ENCODE measurements at places on chromosomes 6 and 20.

GRCh38 chr6:96542702-96543101 is 20.2 kb upstream of the FHL5 start:
- DNase-seq: peak; percentile 18

DNA sequence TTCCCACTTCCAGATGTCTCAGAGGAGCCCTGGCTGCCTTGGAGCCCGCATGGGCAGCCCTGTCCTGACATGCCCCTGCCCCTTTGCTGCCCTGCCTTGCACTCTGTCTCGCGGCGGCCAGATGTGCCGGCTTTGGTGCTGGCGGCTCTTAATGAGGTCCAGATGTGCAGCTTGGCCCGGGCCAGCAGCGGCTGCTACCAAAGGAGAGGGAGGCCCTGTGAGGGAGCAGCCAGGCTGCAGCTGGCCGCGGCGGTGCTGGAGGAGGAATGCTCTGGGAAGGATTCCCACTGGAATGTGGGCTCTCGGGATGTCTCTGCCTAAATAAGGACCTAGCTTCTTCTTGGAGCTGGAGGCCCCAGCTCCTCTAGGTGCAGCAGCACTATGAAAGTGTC is 72.4 kb downstream of the FGD2 start:
- no peak for DNase-seq

DNA sequence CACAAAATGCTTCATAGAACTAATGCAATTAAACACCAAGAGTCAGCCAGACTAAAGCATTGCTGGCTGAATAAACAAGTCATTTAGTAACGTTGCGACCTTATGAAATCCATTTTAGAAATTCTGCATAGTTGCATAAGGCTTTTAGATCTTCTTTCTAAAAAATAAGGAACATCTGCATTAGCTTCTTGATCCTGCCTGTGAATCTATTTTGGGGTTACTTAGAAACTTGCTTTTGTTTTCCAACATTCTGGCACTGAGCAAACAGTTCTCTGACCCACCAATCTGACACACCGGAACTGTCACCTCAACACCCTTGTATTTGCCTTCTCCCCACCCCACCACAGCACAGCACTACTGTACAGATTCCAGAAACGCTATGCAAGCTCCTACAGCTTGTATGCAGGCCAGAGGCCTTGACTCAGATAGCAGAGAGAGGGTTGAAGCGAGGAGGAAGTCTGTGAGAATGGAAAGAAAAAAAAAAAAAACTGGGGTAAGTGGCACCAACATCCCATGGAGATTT is 55.0 kb downstream of the KIF13A start:
- DNase-seq: no peak

- no peak for DNase-seq
Measured at GRCh38 chr6:105994118-105994590, 92.0 kb upstream of the PRDM1 start.

DNA sequence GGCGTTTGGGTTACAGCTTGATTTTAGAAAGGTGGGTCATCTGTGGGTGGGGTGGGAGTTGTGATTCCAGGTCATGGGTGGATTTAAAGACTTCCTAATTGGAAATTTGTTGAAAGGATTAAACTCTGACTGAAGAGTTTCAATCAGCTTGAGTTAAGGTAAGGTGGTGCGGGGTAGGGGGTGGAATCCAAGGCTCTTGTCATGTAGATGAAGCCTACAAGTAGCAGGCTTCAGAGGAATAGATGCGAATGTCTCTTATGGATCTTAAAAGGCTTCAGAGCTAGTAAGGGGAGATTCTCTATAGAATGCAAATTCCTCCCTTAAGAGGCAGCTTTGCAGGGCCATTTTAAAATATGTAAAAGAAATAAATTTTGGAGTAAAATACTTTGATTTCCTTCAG is 645.3 kb downstream of the FRK start:
- no peak for DNase-seq

DNA sequence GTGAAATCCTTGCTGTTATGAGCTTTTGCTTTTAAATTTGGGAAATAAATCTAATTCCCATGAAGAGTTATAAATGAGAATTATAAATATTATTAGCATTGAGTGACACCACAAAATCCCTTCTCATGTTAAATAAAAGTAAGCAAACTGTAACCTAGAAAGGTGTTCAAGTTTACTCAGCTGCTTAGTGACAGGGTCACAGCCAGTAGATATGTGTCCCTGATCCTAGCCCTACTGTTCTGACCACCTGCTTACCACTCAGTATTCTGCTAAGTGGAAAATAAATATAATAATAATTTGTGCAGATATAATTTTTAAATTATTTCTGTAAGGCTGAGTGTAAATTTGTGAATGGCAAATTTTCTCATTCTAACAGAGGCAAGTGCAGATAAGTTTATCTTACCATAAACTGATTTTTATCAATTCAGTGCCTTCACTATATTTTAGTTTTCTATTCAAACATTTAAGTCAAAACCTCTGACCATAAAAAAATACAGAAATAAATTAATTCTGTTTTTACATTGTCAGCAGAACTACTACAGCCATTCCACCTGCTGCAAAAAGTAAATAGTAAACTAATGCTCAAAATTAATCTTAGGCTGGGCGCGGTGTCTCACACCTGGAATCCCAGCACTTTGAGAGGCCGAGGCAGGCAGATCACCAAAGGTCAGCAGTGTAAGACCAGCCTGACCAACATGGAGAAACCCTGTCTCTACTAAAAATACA is 118.2 kb downstream of the TENT5A start:
- DNase-seq: no peak

DNA sequence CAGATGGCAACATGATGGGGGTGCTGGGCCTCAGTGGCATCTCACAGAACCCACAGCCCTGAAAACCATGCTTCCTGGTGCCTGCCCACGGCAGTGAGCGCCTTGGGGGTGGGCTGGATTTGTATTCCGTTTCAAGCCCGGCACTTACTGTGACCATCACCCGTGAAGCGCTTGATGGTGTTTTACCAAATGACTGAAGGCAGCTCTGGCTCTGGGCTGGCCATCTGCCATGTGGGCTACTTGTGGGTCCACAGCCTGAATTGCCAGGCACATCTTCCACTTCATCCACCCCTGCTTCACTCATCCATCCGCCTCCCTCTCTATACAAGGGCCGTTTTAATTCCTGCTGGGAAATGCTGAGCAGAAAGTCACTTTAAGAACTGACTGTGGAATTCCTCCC is 250.9 kb upstream of the GMDS start:
- DNase-seq: no peak

DNA sequence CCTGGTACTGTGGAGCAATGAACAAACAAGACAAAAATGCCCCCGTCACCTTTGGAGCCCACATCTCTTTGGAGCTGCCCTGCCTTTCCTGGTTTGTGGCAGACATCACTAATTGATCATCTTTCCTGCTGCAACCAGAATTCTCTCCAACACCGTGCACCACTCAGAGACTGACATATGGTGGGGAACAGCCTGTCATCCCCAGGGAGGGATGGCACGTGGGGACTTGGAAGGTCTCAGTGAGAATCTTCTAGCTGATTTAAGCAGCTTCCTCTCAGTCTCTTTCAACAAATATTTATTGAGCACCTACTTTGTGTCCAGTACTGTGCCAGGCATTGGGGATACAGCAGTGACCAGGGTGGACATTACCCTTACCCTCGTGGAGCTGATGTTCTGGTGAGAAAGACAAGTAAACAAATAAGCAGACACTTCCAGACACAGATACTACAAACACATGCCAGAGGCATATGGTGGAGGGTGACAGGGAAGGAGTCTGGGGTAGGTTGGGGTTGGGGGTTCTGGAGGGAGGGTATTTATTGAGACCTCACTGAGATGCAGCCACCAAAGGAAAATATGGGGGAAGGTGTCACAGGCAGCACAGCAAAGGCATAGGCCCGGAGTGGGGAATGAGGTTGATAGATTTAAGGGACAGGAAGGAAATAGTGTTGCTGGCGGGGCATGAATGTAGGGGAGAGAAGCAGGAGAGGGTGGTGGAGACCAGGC is 82.3 kb downstream of the CEBPB start:
- DNase-seq: no peak

DNA sequence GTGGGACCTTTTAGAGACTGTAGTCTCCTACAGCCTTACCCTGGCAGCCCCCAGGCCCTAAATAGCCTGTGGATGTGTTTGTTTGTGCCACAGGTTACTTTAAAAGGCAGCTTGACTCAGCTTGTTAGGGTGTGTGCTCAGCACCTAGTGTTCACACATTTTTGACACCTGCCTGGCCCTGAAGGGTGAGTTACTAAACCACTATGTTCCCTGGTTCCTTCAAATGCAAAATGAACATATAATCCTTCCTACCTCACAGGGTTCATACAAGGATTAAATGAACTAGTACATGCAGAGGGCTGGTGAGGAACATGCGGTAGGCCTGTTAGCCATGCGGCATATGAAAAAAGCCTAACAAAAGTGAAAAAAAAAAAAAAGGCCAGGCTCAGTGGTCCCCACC is 14.9 kb upstream of the TFAP2C start:
- DNase-seq: no peak

DNA sequence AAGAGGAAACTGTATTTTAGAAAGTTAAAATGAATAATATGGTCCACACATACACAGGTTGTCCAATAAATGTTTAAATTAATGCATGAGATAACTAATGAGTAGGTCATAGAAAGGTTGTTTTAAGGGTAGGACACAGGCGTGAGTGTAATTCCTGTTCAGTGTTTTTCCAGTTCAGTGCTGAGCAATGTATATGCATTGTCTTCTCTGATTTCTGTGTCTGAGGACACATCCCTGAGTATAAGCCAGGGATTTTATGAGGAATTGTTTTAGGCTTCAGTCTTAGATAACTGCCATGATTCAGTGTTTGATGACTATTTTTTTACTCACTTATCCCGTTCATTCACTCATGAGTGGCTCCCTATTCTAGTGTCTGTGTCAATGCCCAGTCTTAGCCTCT is 298.5 kb upstream of the TBX18 start:
- no peak for DNase-seq

- DNase-seq: no peak
Measured at GRCh38 chr6:166774770-166775169, 147.7 kb upstream of the RPS6KA2 start.

DNA sequence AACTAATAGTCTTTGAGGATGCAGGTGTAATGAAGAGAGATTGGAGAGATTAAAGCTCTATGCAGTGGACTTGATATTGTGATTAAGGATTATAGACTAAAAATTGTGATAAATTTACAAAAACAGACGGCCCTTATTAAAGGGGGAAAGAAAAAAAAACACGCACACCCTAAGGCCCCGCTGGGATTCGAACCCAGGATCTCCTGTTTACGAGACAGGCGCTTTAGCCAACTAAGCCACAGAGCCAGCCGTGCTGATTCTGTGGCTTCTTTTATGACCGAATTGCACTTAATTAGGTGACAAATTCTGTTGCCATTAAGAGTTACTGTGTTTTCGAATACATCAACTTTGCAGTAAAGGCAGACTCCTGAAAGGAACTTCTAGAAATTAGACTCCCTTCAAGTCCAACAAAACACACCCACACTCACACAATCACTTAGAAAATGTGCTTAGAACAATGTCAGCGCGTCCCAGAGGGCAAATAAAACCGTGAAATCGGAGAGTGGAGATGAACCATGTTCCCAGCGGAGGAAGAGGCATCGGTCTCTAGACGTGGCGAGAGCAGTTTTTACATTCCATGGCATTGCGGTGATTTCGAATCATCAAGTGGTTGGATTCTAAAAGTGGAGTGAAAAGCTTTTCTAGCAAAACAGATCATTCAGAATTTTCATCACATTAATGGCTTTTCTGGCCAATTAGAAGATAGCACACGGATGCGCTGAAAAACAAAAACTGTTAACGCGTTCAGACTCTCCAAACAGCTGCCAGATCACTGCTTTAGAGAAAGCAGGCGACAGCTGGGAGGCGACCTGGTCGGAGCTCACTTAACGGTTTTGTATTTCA is 122.6 kb downstream of the GPX5 start:
- DNase-seq: no peak

GRCh38 chr6:33445119-33445603 is 9.2 kb upstream of the ZBTB9 start:
- peak; percentile 59 for DNase-seq

DNA sequence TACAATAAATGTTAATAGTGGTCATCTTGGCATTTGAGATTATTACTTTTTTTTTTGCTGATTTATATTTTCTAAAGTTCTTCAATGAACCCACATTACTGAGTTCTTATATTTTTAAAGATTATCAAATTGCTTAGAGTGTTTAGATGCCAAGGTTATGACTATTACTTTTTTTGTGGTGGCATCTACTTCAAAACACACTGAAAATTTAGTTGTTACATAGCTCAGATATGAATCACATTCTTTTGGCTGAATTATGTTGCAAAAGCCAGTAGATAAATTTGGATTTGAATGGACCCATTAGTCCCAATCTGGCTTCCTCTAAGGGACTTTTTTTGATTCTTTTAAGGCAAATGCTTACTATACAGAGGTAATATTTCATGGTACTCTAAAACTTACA is 8.9 kb downstream of the UTRN start:
- no peak for DNase-seq

GRCh38 chr20:1829531-1829930 is 65.7 kb upstream of the SIRPA start:
- no peak for DNase-seq

GRCh38 chr6:75492386-75493153 is 1.0 kb downstream of the FILIP1 start:
- DNase-seq: no peak

GRCh38 chr6:143901885-143902750 is 37.8 kb downstream of the ZC2HC1B start:
- DNase-seq: no peak

- no peak for DNase-seq
Measured at GRCh38 chr20:17665756-17666155, 16.3 kb downstream of the RRBP1 start.

DNA sequence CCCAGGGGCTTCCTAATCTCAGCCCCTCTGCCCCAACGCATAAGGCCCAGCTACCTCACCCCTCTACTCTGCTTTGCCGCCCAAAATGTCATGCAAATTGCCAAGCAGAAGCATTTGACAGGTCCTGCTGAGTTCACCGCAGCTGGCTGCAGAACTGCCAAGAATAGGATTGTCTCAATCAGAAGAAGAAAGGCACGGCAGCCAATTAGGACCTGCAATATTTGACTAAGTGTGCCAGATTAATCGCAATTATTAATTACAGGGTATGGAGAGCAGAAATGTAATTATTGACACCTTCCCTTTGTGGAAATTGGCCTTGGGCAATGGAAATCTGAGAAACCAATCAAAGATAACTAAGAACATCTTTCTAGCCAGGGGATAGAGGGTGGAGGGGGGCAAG is 318.6 kb downstream of the LRFN2 start:
- DNase-seq: no peak

GRCh38 chr6:56434606-56435005 is 187.2 kb upstream of the COL21A1 start:
- no peak for DNase-seq

GRCh38 chr6:70145178-70145577 is 157.7 kb downstream of the COL9A1 start:
- no peak for DNase-seq
